GM04504 (cell line): ENCODE measurements at places on chromosomes 3 and 15.

- DNase-seq, result no peak
Measured at GRCh38 chr3:46835054-46835453, 28.2 kb downstream of the MYL3 start.

DNA sequence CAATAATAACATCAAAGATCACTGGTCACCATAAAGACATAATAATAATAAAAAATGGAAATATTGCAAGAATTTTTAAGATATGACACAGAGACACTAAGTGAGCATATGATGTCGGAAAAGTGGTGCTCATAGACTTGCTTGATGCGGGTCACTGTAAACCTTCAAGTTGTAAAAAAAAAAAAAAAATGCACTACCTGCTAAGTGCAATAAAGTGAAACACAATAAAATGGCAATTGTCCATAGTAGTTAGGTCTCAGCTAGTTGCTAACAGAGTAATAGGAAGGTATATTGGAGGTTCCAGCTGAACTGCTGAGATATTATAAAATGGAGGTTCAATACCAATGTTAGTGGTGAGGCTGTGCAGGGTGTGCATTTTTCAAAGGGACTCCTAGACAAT, 146.6 kb upstream of the MRPS22 start:
- no peak for DNase-seq

DNA sequence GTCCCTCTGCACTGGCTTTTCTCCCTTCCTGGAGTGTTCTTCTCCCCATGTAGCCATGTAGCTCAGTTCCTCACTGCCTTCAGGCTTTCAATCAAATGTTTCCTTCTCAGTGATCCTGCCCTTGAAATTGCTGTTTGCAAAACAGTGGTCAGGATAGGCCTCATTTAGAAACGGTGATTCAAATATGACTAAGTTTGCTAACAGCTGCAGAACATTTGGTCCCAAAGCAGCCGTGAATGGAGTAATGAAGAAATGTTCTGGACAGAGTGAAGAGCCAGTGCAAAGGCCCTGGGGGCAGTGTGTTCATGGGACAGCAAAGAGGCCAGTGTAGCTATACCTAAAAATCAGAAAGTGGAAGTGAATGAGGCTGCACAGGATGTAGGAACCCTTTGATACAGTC, 223.4 kb downstream of the FEZF2 start:
- peak; percentile 45 for DNase-seq

DNA sequence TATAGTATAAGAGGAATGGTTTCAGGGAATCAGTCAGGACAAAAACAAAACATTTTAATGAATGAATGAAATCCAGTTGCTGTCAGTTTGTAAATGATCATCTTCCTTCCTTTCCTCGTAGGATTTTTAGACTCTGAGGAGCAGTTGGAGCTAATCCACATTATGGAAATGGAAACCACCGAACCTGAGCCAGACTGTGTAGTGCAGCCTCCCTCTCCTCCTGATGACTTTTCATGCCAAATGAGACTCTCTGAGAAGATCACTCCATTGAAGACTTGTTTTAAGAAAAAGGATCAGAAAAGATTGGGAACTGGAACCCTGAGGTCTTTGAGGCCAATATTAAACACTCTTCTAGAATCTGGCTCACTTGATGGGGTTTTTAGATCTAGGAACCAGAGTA, 3.1 kb downstream of the TIPARP start:
- DNase-seq, result no peak

DNA sequence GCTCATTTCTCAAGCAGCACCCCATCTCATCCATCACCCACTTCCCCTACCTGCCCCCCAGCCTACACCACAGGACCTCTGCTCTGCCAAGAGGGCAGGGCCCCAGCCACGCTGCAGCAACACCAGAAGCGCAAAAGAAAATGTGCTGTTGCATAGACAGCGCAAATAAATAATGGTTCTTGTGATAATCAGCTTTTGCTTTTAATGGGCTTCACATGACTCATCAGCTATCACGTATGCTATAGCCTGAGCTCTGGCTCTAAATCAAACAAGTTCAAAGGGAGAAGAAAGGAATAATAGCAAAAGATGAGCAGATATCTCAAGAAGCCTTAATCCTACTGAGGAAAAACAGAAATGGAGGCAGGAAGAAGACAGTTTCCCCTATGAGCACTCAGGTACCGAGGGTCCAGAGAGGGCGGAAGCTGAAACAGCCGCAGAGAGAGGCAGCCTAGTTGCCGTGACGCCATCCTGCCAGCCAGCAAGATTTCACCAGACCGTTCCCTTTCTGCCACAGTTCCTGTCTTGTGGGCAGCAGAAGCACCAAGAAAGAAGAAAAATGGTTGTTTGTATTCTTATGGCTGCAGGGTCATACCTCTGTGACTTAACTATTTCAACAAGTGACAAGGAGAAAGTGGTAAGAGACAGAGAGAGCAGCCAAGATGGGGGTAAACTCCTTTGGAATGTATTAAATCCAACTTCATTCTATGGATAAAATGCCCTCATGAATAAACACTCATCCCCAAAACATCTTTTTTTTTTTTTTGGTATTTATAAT, 22.0 kb downstream of the RAB27A start:
- DNase-seq, result no peak

DNA sequence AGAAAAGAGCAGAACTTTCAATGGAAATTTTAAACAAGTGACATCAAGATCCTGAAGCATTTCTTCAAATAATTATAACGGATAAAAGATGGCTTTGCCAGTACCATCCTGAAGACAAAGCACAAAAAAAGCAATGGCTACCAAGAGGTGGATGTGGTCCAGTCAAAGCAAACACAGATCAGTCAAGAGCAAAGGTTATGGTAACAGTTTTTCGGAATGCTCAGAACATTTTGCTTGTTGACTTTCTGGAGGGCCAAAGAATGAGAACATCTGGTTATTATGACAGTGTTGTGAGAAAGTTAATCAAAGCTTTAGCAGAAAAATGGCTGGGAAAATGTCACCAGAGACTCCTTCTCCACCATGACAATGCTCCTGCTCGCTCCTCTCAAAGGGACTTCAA, 31.5 kb downstream of the FEM1B start:
- DNase-seq, result no peak

- DNase-seq, result no peak
Measured at GRCh38 chr3:10450494-10451440, 54.6 kb downstream of the ATP2B2 start.

DNA sequence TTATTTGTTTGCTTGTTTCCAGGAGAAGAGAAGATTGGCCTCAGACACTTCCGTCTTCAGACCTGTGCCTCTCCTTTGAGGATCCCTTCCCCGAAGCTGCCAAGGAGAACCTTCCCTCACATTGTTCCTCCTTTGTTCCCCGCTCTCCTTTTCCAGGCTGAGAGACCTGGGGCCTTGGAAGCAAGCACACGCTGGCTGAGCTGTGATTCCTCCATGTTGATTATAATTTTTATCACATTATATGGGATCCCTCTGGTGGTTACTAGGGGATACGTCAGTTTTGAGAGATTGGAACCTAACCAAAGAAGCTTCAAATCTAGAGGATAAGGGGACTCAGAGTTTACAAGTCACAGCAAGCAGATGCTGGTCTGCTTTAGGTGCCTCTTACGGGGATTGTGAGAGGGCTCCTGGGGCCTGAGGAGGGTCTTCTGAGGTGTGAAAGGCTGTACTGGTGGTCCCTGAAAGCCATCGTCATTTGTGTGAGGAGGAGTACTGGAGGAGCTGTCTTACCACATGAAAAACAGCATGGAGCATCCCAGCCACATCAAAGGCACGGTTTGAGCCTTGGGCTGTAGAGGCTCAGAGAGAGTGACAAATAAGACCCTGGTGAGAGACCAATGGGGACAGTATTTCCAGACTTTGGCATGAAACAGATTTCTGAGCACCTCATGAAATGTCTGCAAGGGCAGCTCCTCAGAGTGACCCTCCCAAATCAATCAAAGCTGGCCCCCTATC, 760.1 kb upstream of the CFAP20DC start:
- no peak for DNase-seq

DNA sequence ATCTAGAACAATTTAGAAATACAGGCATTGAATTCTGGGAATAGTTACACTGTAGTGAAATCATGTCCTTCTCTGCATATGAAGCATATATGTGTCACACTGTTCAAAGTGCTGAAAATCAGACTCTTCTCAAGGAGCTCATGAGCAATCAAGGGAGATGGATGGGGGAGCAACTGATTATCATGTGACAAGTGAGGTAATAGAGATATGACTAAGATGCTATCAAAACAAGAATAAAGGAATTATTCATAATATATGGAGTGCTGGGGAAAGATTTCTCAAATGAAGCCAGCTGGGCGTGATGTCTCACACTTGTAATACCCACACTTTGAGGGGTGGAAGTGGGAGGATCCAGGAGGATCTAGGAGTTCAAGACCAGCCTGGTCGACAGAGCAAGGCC, 74.9 kb upstream of the CHRNB4 start:
- no peak for DNase-seq

GRCh38 chr3:149600634-149601033, 57.2 kb downstream of the WWTR1 start:
- DNase-seq, result no peak

GRCh38 chr15:67508407-67508806, 12.5 kb upstream of the C15orf61 start:
- no peak for DNase-seq

DNA sequence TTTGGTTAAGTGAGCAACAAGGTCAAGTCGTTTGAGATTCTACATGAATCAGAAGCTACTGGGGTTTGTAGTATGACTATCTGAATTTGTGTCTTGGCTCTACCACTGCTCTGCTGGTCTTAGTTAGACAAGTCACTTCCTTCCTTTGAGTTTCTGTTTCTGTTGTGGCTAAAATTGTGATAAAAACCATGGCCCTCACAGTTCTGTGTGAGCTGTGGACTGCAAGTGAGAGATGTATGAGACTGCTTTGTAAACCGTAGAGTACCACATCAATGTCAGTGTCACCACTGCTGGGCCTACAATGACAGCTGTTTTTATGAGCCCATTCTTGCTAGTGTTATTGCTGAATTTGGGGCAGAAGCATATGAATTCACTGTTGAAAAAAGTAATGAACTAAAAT, 32.7 kb downstream of the RARB start:
- DNase-seq, result no peak

- no peak for DNase-seq
Measured at GRCh38 chr15:62584301-62585235, 419.5 kb upstream of the C2CD4B start.

GRCh38 chr3:152610622-152611021, 224.3 kb upstream of the P2RY1 start:
- no peak for DNase-seq

GRCh38 chr15:91940496-91941381, 87.2 kb downstream of the SLCO3A1 start:
- DNase-seq, result no peak

GRCh38 chr3:120824613-120825012, 82.1 kb downstream of the GTF2E1 start:
- no peak for DNase-seq

- no peak for DNase-seq
Measured at GRCh38 chr3:37499061-37499785, 324.8 kb upstream of the LRRFIP2 start.

- no peak for DNase-seq
Measured at GRCh38 chr15:90598031-90598577, 68.4 kb downstream of the CRTC3 start.
